ENCODE measurements at places on chromosomes 11 and 22.

DNA sequence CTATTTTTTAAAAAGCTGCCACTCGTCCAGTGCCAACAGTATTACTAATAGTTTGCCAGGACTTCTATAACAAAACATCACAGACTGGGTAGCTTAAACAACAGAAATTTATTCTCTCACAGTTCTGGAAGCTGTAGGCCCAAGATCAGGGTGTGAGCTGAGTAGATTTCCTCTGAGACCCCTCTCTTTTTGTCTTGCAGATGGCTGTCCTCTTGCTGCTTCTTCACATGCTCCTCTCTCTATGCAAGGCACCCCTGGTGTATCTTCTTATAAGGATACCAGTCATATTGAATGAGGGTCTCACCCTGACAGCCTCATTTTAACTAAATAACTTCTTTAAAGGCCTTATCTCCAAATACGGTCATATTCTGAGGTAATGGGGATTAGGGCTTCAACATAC lies 390.9 kb downstream of the DLG2 start:
- DNase-seq: no peak

- no peak for DNase-seq
These were observed 163.1 kb downstream of the PKNOX2 start for GRCh38 chr11:125327518-125328224.

DNA sequence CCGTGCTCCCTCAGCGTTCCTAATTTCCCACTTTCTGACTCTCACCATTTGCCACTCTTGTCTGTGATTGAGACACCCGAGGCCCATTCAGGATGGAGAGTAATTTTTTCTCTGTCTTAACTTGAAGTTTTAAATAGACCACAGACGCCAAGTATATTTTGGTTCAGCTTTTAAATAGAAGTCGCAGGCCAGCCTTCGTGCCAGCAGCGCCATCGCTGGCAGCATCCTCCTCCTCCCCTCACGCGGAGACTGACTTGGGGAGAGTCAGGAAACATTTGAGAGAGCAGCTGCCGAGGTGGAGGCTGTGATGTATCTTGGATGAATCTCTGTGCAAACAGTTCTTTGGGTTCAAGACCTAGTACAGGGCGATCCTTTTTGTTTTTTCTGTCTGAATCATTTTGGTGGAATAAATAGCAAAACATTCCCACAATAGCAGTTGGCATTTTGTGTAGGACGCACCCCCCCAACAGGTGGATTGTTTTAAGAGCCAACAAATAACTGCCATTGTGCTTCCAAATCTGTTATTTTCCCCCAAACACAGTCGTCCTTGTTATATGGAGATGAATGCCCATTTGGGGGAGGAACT lies 889 bp upstream of the DMC1 start:
- DNase-seq: peak; percentile 37

- DNase-seq: no peak
These were observed 889 bp downstream of the NUDT8 start for GRCh38 chr11:67628710-67629385.

GRCh38 chr11:125872138-125872491 lies 15.4 kb upstream of the HYLS1 start:
- no peak for DNase-seq

GRCh38 chr11:70033711-70034070 lies 44.4 kb upstream of the ANO1 start:
- no peak for DNase-seq

DNA sequence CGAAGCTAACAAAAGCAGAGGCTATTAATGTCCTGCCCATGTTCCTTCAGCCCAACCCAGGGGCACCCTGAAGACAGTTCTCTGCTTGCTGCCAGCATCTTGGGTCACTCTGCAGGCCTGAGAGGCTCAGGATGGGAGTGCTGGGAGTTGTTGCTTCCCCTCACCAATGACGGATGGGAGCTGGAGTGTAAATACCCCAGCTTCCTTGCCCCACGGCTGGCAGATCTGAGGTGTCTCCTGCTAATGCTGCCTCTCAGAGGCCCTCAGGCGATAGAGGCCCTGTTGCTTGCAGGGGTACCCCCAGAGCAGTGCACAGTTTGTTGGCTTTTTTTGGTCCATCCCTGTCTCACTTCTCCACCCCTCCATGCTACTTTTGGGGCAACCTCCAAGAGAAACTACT lies 32.9 kb downstream of the IFT27 start:
- DNase-seq: no peak

DNA sequence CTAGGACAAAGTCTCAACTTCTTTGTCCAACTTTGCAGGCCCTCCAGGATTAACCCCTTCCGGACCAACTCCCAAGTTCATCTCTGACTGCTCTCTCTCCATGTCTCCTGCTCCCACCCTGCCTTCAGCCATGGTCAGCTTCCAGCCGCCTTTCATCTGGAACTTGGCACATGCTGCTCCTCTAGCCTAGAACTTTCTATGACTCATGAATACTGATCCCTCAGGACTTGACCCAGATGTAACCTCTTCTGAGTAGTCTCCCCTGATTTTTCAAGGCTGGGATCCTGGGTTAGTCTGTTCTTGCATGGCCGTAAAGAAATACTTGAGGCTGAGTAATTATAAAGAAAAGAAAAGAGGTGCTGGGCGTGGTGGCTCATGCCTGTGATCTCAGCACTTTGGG lies 5.2 kb upstream of the SLC15A3 start:
- DNase-seq: no peak

- no peak for DNase-seq
These were observed 176.1 kb downstream of the GUCY1A2 start for GRCh38 chr11:106842134-106842533.

DNA sequence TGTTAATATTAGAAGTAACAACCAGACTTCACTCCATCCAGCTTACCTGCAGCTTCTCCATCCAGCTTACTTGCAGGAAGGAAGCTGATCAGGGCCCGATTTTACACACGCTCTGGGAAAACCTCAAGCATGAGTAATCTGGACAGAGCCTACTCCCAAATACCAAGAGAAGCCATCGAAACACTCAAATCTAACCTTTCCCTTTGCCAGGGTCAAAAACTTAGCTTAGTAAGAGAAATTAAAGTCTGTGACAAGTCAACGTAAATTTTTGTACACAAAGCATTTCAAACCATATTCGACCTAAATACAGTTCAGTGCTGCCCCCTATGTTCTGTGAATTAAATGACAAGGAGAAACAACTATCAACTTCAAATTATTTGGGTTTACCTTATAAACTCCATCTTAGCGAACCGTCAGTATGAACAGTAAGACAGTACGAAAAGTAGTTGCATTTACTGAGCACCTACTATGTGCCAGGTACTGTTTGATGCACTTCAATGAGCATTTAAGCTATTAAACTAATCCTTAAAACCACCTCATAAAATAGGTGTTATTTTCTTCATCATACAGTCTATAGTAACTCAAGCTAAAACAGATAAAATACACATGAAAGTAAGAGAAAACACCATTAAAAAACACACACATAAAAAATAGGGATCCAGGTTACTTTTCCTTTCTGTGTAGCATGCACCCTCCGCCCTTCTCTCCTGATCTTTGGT lies 36.9 kb downstream of the ARFGAP3 start:
- DNase-seq: no peak
